ENCODE measurements at places on chromosomes 1 and 21.

DNA sequence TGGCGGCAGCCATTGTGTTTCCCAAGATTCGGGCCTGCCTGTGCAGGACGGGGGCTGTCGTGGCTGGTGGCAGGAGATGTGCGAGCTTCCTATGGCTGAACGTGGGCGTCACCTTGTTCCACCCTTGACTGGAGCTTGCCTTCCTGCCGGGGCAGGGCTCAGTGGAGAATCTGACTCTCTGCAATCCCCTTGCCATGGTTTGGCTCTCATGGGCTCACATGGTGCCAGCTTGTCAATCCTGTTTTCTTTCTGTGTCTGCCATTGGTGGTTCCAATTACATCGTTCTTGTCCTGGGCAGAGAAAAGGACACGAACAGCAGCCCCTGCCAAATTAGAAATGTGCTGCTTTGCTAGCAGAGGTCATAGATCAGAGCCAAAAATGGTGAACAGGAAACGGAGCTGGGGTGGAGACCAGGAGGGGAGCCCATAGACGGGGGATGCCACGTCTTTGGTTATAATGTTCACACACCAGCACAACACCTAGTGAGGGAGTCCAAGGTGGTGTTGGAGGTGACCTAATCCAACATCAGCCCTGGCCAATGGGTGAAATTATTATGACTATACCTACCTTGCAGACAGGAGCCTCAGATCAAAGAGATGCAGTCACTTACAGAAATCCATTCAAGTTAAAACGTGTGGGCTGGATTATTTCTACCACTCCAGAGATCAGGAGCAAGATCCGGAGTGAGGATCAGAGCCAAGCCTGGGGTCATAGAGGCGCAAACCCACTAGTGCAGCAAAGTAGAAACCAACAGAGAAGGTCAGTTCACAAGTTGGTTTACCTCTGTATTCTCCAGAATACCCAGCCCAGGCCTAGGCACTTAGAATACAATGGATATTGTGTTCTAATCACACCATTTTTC is 253.1 kb downstream of the SIPA1L2 start:
- DNase-seq: no peak

GRCh38 chr1:192140382-192140781 is 17.9 kb upstream of the RGS18 start:
- no peak for DNase-seq

- no peak for DNase-seq
These were observed 175.4 kb downstream of the HS2ST1 start for GRCh38 chr1:87089823-87090222.

DNA sequence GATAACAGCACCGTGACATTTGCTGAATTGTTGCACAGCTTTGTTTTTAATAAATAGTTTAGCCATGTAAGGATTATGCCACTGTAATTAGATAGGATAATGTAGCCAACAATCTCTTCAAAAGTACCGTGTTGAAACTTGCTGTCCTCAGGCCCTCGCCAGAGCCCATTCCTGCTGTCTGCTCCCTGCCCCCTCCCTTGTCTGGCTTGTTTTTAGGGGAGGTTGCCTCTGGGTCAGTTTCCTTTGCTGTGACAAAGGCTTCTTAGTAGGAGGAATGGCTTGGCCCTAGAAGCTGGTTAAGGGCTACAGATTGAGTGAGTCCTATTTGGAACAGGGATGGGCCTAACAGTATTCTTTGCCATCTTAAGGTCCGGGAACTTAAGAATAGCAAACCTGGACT is 107.9 kb downstream of the LMO4 start:
- DNase-seq: no peak

GRCh38 chr1:20358761-20359263 is 68.1 kb downstream of the VWA5B1 start:
- peak; percentile 41 for DNase-seq

DNA sequence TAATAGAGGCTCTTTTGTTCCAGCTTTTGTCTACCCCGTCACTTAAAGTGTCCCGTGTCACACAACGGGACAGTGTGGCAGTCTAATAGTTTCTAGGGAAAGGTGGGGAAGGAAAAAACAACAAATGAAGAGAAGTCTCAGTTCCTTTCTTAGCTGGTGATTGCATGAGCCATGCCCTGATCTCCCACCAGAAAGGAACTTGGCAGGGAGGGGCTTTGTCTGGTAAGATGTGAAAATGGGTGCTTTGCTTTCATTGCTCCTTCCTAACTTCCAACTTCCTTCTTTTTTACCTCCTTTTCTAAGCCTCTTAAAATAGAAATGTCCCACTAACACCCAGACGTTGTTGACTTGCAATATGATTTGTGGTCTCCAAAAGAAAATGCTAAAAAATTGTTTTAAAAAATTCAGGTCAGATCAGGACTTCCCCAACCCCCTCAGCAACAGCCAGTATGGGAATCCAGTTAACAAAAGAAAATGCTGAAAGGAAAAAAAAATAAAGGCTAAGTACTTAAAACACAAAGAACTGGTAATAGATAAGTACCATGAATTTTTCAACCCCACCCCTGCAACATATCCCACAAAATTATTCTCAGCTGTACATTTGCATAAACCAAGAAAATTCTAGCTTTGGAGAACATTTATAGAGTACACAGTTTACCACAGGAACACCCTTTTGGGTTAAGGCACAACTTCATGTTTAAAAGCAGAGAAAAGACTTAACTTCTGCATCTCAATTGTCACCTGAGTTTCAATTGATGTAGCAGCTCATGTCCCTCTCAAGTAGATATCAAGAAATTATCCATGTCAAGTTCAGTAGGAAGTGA is 106.2 kb downstream of the NIBAN1 start:
- DNase-seq: no peak

DNA sequence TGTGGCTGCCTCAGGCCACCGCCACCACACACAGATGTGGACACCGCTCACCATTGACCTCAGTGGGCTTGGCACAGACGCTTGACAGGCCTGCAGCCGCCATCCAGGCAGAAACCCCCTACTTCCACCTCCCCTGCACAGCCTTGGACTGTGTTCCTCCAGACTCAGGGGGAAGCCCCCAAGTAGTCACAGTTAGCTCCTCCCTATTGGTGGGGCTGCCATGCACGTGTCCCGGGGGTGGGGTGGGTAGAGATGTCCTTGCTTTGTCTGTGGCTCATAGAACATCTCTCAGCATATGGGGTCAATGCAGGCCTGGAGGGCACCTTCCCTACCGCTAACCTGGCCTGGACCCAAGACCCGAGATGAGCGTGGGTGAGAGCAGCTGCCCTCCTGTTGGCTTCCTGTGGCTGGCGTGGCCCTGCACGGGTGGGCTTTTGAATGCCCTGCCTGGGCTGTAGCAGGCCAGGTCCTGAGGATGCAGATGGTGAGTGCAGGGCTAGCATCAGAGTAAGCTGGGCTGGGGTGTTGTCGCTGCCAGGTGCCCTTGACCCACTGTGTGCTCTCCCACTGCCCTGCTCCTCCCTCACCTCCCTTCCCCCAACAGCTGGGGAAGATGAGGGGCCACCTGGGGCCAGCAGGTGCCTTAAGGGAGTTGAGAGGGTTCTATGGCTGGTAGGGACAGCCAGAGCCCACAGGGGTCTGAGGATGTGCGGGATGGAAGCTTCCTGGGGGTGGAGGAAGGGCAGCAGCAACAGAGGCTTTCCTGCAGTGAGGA is 6.2 kb downstream of the CROCC start:
- DNase-seq: no peak

- no peak for DNase-seq
These were observed 105.4 kb upstream of the WARS2 start for GRCh38 chr1:119245881-119246280.

All from hindlimb muscle (tissue), 1 donor.